ENCODE measurements at places on chromosomes 11 and 22.

- no peak overlapping the region for H3K4me3 ChIP-seq
- no peak overlapping the region for H3K27ac ChIP-seq
- no peaks in the 10 kb centered on the region for H3K36me3 ChIP-seq
- no peaks in the 10 kb centered on the region for H3K27me3 ChIP-seq
- H3K4me1 ChIP-seq: no peaks in the 10 kb centered on the region
Observed at GRCh38 chr22:24486501-24486921, 8.6 kb upstream of the UPB1 start.

DNA sequence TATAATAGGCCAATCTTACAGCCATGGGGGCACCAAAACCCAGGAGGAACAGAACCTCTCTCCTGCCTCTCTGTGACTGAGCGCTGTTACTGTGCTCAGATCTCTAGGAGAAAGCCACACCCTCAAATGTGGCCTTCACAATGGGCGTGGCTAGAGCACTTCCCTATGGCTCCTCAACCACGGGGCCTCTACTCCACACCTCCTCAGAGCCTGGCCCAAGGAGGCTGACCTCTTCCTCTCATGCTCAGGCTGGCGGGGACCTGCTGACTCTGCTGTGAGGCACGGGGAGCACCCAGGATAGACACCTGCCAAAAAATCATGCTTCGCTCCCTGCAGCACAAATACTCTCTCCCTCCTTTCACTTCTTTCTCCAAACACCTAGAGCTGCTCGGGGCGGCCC, 41.0 kb downstream of the C11orf58 start:
- no peaks in the 10 kb centered on the region for H3K36me3 ChIP-seq
- no peak overlapping the region for H3K4me3 ChIP-seq
- H3K4me1 ChIP-seq: no peaks in the 10 kb centered on the region

DNA sequence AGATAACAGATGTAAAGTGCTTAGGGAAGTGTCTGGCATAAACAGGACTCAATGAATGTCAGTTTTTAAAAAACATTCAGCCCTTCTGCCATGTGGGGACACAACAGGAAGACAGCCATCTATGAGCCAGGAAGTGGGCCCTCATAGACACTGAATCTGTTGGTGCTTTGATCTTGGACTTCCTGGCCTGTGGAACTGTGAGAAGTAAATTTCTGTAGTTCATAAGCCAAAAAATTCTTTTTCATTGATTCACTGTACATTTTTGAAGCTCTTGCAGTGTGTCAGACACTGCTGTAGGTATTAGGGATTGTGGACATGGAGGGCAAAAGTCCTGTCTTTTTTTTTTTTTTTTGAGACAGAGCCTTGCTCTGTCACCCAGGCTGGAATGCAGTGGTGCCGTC, 188.6 kb downstream of the HIPK3 start:
- H3K4me3 ChIP-seq: no peak overlapping the region
- H3K27me3 ChIP-seq: no peaks in the 10 kb centered on the region
- no peaks in the 10 kb centered on the region for H3K36me3 ChIP-seq

DNA sequence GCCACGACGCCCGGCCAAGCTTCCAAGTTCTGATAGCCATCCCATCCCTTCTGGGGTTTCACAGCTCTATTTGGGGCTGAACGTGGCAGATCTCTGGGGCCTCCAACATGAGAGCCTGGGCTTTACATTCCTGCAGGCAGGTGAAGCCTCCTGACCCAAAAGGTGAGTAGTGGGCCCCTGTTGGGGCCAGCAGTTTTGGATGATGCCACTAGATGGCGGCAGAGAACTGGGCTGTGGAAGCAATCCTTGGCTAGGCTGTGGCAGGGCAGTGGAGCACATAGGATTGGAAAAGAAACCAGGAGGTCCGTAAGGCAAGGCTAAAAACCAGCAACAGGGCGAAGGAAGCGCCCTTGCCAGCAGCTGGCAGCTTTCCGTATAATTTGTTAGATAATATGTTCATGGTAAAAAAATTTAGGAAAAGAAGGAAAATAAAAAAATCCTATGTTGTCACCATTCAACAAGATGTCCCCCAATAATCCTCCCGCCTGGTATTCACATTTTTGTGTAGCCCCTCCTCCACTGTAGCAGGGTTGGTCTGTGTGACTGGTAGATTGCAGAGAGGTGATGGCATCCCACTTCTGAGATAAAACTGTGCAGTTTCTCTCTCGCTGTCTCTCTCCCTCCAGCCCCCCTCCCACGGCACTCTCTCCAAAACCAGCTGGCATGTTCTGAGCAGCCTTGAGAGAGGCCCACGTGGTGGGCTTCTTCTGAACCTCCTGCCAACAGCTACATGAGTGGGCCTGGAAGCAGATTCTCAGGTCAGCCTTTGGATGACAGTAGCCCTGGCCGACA, 43.6 kb upstream of the OR4B1 start:
- no peak overlapping the region for H3K27ac ChIP-seq
- DNase-seq: peak; percentile 62
- peaks cover 9% of the 10 kb centered on the region for H3K4me1 ChIP-seq
- H3K36me3 ChIP-seq: no peaks in the 10 kb centered on the region

DNA sequence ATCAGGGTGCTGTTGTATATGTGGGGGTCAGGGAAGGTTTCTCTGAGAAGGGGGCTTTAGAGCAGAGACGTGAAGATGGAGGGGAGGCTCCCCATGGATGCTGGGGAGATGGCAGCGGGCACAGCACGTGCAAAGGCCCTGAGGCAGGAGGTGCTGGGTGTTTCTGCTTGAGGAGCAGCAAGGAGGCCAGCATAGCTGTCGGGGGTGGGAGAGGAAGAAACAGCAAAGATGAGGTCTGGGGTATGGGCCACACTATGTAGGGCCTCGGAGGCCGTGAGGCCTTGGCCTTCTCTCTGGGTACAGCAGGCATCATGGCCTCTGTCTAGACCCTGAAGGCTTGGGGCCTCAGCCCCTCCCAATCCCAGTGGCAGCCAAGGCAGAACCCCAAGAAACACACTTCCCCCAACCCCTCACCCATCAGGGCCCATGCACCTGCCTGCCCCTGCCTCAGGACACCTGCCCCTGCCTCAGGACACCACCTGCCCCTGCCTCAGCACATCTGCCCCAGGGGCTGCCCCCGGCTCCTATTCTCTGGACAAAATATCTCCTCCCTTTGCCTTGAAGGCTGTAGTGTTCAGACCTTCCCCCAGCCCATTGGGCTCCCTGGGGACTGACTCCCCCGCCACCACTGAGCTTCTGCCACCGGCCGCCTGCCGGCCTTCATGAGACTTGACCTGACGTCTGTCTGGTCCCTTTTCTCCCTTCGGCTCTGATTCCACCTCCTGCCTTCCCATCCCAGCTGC, 6.2 kb downstream of the ALDH3B1 start:
- no peaks in the 10 kb centered on the region for H3K27me3 ChIP-seq
- H3K4me1 ChIP-seq: peaks cover 2% of the 10 kb centered on the region
- DNase-seq: no peak
- H3K36me3 ChIP-seq: no peaks in the 10 kb centered on the region
- no peak overlapping the region for H3K27ac ChIP-seq

- no peaks in the 10 kb centered on the region for H3K36me3 ChIP-seq
- H3K4me1 ChIP-seq: peaks cover 20% of the 10 kb centered on the region
- H3K4me3 ChIP-seq: peak overlapping the region; percentile 54
- H3K27ac ChIP-seq: no peak overlapping the region
- H3K27me3 ChIP-seq: peaks cover 2% of the 10 kb centered on the region
- no peak for DNase-seq
Observed at GRCh38 chr22:28442711-28443525, 236.7 kb downstream of the TTC28 start.

DNA sequence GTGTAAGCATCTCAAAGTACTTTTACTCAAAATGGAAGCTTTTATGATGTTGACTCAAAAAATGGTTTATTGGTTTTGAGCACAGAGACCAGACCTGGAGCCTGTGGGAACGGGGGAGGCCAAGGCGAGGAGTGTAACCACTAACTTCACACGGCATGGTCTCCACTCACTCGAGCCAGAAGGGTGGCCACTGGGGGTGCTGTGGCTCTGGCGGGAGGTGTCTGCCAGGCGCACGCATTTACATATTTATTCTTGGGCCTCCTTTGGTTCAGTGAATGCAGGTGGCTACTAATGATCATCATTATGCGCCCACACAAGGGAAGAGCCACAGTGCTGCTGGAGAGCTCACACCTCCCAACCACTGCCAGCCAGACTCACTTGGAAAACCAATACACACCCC, 64.6 kb downstream of the FLRT1 start:
- H3K27me3 ChIP-seq: no peaks in the 10 kb centered on the region
- H3K4me3 ChIP-seq: no peak overlapping the region
- no peak for DNase-seq
- H3K27ac ChIP-seq: no peak overlapping the region
- no peaks in the 10 kb centered on the region for H3K4me1 ChIP-seq

DNA sequence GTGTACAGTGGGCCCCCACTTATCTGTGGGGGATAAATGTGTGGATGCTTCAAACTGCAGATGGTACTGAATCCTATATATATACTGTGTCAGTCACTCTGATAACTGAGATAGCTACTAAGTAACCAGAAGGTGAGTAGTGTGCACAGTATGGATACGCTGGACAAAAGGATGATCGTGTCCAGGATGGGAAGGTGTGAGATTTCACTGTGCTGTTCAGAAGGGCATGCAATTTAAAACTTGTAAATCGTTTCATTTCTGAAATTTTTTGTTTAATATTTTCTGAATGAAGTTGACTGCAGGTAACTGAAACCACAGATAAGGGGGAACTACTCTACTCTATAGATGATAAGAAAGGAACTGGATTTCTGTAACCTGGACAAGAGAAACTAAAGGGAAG, 52.1 kb upstream of the SESN3 start:
- H3K4me1 ChIP-seq: peaks cover 23% of the 10 kb centered on the region
- no peaks in the 10 kb centered on the region for H3K36me3 ChIP-seq
- DNase-seq: no peak
- no peak overlapping the region for H3K4me3 ChIP-seq

DNA sequence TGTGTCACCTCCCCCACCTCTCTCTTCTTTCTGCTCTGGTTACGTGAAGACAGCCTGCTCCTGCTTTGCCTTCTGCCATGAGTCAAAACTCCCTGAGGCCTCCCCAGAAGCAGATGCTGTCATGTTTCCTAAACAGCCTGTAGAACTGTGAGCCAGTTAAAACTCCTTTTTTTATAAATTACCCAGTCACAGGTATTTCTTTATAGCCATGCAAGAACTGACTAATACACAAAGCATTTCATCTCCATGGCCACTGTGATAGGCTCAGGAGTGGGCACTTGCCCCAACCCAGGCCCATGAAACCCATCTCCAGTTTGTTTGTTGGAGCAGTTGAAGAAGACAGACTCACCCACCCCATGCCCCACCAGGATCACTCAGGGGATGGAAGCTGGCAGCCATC, 253.3 kb upstream of the ISX start:
- no peak for DNase-seq
- H3K27ac ChIP-seq: no peak overlapping the region
- no peaks in the 10 kb centered on the region for H3K36me3 ChIP-seq
- H3K4me3 ChIP-seq: no peak overlapping the region

- peaks cover 5% of the 10 kb centered on the region for H3K27me3 ChIP-seq
- no peaks in the 10 kb centered on the region for H3K36me3 ChIP-seq
- H3K4me3 ChIP-seq: no peak overlapping the region
Observed at GRCh38 chr11:45673441-45673840, 8.0 kb upstream of the CHST1 start.

- no peak for DNase-seq
- no peak overlapping the region for H3K27ac ChIP-seq
- H3K4me3 ChIP-seq: no peak overlapping the region
- no peaks in the 10 kb centered on the region for H3K27me3 ChIP-seq
- no peaks in the 10 kb centered on the region for H3K36me3 ChIP-seq
- H3K4me1 ChIP-seq: peaks cover 4% of the 10 kb centered on the region
Observed at GRCh38 chr11:60860943-60861342, 5.2 kb upstream of the PTGDR2 start.

All from B cell (primary cell).